ENCODE measurements at places on chromosomes 1 and 21. TPM values are rescaled to one million over a fixed set of nuclear protein-coding genes. Genes with fewer than 3 reads are reported as not detected.

- DNase-seq = no peak
These were observed 67.8 kb upstream of the SMYD2 start for GRCh38 chr1:214213136-214213535.

DNA sequence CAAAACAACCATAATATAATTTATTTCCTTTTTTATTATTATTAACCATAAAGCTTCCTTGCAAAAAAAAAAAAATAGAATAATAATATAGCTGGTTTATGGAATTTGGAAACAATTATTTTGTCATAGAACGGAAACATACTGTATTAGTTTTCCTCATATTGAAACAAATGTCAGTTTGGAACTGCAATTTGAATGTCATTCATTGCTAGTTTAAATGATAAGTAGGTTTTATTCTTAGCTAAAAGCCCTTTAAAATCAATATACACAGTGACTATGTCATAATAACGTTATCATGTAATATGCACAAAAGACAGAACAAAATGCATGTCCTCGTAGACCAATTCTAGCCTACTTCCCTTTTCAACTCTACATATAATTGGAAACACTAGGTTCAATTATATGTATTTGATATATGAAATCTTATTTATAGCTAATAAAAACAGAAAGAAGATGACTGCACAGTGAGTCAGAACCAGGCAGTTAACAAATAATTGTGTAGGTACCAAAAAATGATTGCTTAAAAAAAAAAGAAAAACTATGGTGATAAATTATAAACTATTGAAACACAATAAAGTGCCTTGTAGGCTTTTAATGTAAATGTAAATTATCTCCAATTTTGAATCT, 85.2 kb upstream of the EXO1 start:
- no peak for DNase-seq

DNA sequence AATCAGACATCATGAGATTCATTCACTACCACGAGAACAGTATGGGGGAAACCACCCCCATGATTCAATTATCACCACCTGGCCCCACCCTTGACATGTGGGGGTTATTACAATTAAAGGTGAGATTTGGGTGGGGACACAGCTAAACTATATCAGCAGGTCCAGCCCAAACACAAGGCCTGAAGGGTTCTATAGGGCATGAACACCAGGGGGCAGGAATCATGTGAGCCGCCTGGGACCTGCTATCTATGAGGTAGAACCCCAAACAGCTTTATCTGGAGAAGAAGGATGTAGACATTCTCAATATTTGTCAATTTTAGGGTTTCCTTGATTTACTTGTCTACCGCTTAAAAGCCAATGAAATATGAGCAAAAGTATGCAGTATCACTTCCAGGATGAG, 294.9 kb upstream of the DEPDC1 start:
- DNase-seq = no peak

GRCh38 chr1:24094554-24094953, 17.4 kb downstream of the MYOM3 start:
- no peak for DNase-seq

DNA sequence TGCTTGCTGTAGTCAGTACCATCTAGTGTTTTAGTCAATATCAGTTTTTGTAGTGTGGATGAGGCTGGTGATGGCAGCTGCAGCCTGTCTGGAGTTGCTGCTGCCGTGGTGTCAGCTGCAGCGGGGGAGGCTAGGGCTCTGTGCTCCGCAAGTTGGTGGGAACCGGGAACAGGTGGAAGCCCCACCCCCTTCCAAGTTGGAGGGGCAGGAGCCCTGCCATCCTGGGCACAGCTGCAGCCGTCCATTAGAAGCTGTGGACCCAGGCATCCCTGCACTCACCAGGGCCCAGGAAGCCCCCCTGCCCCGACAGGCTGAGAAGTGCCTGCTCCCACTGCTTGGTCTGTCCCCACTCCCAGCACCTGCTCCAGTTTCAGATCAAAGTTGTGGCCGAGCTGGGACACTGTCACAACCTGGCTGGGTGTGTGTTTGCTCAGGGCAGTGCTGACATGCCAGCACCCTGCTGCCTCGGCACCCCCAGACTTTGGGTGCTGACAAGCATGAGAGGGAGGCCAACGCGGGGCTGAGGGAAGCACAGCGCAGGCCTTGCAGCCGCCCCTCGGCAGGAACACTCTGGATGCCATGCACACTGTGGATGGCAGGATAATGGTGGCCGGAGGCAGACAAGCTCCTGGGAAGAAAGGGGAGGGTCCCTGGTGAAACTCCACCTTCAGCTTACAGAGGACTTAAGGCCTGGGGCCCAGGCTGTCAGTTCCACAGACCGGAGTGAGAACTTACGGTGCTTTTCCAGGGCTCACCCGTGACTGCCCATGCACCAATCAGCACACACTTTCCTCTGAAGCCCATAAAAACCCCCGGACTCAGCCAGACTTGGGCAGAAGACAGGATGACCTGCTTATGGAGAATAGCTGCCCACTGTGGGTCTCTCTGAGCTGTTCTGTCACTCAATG, 86.9 kb downstream of the ADARB1 start:
- DNase-seq = peak; percentile 59

DNA sequence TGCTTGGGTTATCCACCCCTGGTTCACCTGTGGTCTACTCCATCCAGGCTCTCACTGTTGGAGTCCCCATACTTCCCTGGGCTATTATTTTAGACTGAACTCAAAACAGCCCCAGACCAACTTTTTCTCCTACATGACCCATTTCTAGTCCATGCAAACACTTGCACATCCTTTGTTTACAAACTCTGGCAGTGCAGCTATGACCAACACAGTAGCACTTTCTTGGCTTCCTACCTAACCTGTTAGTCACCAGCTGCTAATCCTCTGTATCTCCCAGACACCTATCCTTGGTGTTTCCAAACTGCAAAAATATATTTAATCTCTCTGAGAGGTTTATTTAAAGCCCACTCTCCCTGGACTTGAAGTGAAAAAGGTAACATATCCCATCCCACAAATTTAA, 90.8 kb downstream of the DDAH1 start:
- DNase-seq = no peak

DNA sequence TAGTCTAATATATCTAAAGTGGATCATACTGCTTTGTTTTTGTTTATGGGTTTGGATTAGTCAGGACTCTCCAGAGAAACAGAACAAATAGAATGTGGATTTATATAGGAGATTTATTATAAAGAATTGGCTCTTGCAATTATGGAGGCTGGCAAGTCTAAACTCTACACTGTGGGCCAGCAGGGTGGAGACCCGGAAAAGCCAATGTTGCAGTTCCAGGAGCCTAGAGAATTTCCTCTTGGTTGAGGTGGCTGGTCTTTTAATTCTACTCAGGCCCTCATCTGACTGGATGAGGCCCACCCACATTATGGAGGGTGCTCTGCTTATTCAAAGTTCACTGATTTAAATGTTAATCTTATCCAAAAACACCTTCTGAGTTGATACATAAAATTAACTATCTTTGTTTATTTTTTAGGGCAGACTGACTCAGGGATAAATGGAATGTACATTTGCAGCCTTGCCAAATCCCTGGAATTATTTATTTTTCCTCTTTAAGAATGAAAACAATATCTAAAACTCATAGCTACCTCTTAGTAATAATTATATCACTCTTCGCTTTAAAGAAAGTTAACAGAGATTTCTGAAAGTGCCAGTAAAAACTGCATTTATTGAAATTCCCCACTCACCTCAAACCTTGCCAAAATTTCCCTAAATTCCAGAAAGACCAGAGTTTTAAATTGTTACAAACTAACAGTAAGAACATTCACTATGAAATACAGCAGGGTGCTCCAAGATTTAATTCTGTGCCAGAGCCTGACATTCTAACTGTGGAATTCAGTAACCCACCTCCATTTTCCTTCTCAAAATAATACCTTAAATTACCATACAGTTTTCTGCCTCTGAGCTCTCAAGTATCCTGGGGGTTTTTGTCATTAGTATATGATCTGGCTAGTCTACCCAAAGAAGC, 36.6 kb upstream of the SSX2IP start:
- DNase-seq = no peak

The ATP1B1 gene
- total RNA-seq = 92.4 TPM

DNA sequence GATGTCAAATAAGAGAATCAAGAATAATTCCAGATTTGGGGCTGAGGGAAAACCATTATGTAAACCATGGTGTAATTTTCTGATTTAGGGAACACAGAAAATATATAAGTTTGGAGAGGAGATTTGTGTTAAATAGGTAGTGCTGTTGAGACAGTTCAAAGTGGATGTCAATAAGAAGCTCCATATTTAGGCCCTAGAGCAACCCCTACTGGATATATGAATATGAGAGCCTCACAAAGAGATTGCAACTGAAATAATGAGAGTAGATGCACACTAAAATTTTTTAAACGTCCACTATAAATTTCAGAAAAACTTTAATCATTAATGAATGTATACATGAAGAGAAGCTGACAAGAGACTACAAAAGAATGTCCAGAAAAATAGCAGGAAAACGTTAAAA, 1447.8 kb upstream of the PRMT6 start:
- DNase-seq = no peak

GRCh38 chr1:31239653-31240241, at the start of gene NKAIN1:
TSS of gene NKAIN1 (minus strand) at chr1:31239887. CDS start at chr1:31239547, 340 bp downstream.
- DNase-seq = peak; percentile 33

- DNase-seq = no peak
These were observed 112.5 kb downstream of the ADSS2 start for GRCh38 chr1:244339073-244339692.

The CD1D gene
- 2.1 TPM for total RNA-seq

DNA sequence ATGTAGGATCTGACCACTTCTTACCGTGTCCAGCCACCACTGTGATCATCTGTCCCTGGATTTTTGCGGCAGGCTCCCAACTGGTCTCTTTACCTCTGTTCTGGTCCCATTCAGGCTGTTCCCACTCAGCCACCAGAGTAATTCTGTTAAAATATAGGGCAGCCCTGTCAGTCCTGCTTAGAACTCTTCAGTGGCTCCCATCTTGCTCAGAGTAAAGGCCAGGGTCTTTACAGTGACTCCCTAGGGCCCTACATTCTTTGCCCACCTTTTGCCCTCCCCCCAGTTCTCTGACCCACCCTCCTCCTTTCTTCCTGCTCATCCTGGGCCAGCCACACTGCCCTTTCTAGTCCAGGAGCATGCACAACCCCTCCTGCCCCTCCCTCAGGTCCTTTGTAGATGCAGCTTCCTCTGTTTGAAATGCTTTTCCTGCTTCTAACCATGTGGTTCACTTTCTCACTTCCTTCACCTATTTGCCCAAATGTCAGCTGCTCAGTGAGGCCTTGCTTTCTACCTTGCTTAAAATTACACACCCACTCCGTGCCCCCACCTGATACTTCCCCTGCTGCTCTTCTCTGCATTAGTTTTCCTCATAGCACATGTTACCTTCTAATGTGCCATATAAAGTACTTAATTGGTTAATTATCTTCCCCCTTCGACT, 7.8 kb downstream of the UBIAD1 start:
- DNase-seq = no peak

DNA sequence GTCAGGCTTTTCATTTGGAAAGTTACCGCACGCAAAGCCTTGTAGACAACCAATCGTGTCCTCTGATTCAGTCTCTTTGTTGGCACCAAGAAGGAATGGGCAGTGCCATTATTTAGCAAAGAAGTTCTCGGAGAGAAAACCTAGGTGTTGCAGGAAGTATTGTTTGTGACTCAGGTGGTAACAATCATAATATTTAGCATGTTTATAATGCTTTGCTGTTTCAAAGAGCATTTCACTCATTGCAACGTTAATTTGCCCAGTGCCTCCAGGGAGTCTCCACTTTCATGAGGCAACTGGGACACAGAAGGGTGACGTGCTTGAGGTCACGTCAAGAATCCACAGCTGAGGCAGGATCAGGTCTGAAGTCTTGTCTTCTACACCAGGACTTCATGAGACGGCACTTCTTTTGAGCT, 31.4 kb downstream of the STPG1 start:
- DNase-seq = no peak

DNA sequence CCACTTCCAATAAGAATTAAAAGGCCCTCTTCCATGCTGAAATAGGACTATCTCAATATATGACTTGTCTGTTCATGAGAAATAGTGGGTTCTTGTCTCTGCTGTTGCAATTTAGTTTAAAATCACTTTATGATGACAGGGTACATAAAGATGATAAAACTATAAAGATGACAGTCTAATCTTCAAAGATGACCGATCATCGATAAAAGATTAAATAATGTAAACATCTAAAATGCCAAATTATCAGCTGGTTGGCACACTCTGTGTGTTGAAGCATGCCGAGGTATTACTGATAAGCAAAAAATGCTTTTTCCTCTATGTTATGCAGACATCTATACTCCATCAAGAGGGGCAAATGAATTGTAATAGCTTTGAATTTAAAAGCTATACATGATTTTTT, 89.5 kb downstream of the ADGRL4 start:
- no peak for DNase-seq

The C21orf91 gene
- total RNA-seq = 6.4 TPM

The SPRR2G gene
- total RNA-seq = not detected

The AMY2A gene
- total RNA-seq = not detected

- no peak for DNase-seq
These were observed 272.1 kb downstream of the FAM72C start for GRCh38 chr1:143699731-143700130.

DNA sequence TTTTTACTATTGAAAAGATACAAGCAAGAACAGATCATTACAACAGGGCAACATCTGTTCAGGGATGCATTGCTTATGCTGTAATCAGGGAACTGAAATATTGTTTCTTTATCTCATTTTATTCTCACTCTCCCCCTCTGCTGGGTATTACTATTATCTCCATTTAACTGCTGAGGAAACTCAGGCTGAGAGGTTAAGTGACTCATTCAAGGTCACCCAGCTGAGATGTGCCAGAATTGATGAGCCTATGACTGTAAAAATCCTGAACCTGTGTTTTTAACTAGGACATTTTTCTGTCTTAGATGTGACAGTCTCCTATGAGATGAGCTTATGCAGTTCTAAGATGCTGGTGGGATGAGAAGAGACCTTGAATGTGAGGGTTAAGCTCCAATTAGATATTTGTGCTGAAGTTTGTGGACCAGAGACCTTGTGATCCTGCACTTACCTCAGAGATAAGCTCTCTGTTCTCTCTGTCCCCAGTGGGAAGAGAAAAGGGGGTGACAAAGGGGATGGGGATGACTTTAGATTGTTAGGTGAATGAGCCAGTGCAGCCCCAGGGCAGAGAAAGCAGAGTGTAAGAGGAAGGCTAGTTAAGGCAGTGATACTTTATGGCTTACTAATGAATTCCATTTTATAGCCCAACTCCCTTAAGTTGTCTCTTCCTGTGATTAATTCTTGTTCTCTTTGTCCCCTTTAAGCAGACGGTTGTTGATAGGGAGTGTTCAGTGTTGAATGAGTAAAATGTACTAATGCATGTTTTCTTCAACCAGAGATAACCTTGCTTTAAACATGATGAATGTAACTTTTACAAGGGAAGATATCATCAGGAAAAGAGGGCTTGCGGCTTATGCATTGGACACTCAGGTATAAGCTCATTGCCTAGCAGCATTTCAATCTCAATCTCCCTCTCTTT, 111.4 kb downstream of the HLX start:
- DNase-seq = no peak

DNA sequence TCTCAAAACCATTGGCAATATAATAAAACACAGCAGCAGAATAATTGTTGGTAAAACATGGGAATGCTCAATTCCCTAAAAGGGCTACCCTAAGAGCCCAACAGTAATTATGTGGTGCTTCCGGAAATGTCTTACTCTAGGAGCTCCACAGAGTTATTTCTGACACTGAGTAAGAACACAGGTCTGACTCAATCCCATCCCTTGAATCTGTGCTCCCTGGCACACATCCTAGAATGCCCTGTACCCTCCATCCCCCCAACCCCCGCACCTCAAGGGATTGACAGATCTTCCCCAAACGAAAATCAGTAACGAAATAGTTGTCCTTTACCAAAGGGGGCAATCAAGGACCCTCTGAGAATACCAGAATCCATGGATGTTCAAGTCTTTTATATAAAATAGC, 71.9 kb downstream of the SMYD2 start:
- DNase-seq = no peak

GRCh38 chr1:208980605-208981004, 602.9 kb upstream of the CAMK1G start:
- no peak for DNase-seq

The LCE1F gene
- total RNA-seq = not detected

All from sigmoid colon (tissue), 7 donors.